ENCODE measurements at places on chromosomes 3 and 15. TPM values are rescaled to one million over a fixed set of nuclear protein-coding genes. Genes with fewer than 3 reads are reported as not detected.

CFAP161 gene
- total RNA-seq, result 1.1 TPM

CAPN3 gene
- total RNA-seq, result 37.0 TPM

TMEM45A gene
- total RNA-seq, result 26.5 TPM

KLF15 gene
- total RNA-seq, result 55.7 TPM

DNA sequence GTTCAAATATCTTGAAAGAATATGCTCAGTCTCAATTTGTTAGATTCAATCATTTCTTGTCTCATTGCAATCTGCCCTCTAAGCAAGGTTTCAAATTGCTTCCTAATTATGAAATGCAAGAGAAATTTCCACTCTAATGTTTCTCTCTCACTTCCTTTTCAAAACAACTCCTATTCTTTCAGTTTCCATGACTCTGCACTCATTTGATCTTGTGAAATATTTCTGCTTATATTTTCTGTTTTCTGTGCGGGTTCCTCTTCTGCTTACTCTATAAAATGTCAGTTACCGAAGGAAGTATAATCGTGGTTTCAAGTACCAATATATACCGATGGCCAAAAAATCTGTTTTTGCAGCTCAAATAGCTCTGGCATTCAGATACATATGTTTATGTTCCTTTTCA is 521.9 kb upstream of the NAALADL2 start:
- H3K4me1 ChIP-seq, result no peaks in the 10 kb centered on the region
- H3K4me3 ChIP-seq, result no peak overlapping the region
- H3K27me3 ChIP-seq, result no peaks in the 10 kb centered on the region

GRCh38 chr3:134751831-134752230 is 43.2 kb upstream of the EPHB1 start:
- no peaks in the 10 kb centered on the region for H3K36me3 ChIP-seq
- no peak overlapping the region for H3K4me3 ChIP-seq
- DNase-seq, result no peak
- H3K4me1 ChIP-seq, result no peaks in the 10 kb centered on the region

DNA sequence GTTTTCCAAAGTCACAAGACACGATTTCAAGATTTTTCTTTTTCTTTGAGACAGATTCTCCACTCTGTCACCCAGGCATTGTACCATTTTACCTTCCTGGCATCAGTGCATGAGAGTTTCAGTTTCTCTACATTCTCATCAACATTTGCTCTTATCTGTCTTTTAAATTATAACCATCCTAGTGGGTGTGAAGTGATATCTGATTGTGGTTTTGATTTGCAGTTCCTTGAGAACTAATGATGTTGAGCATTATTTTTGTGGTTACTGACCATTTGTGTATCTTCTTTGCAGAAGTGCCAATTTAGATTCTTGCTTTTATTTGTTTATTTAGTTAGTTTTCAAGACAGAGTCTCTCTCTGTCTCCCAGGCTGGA is 41.2 kb downstream of the ADIPOQ start:
- H3K4me1 ChIP-seq, result no peaks in the 10 kb centered on the region
- no peaks in the 10 kb centered on the region for H3K36me3 ChIP-seq
- H3K27me3 ChIP-seq, result no peaks in the 10 kb centered on the region
- DNase-seq, result no peak
- no peak overlapping the region for H3K27ac ChIP-seq

DNA sequence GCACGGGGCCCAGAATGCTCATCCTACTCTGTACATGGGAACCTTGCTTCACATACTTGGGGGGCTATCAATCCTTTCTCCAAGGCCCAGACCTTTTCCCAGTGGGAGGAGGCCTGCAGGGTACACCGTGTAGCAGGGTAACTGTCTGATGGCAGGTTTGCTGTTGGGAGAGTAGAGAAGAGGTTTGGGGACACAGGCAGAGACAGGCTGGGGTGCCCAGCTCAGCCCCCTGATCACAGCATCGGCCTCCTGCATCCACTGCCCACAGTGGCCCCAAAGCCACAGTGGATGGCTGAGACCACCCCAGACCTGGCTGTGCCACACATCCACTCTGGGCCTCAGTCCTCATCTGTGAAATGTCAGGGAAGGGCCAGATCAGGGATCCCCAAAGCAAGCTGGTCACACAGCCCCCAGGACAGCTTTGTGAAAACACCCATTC is 5.6 kb downstream of the CHRNA3 start:
- no peak overlapping the region for H3K27ac ChIP-seq
- no peak for DNase-seq
- H3K36me3 ChIP-seq, result no peaks in the 10 kb centered on the region
- H3K4me3 ChIP-seq, result no peak overlapping the region
- H3K27me3 ChIP-seq, result peaks cover 4% of the 10 kb centered on the region
- peaks cover 4% of the 10 kb centered on the region for H3K4me1 ChIP-seq

All from thoracic aorta (tissue), 2 donors.